Mucosa of gallbladder (tissue), 1 donor: ENCODE measurements at places on chromosomes 4 and X. TPM values are rescaled to one million over a fixed set of nuclear protein-coding genes. Genes with fewer than 3 reads are reported as not detected.

The EXOC1L gene
- not detected for total RNA-seq

The RNF175 gene
- total RNA-seq: 0.17 TPM

The SMR3B gene
- total RNA-seq: not detected

The MAGEA1 gene
- not detected for total RNA-seq

The PNMA3 gene
- 0.32 TPM for total RNA-seq

The ZFP42 gene
- 0.09 TPM for total RNA-seq

The PPP1R3F gene
- 11.5 TPM for total RNA-seq

The PFKFB1 gene
- 0.12 TPM for total RNA-seq
